ENCODE measurements at places on chromosomes 11 and 22. TPM values are rescaled to one million over a fixed set of nuclear protein-coding genes. Genes with fewer than 3 reads are reported as not detected.
A peak's percentile ranks its signal among the peaks of the same experiment; 100 is the strongest.

TESMIN gene
- total RNA-seq = 2.0 TPM

MMP8 gene
- total RNA-seq = 2.0 TPM

IGLL1 gene
- 78.6 TPM for total RNA-seq

MYOD1 gene
- 0.38 TPM for total RNA-seq

UBQLN3 gene
- total RNA-seq = under 0.01 TPM

MS4A10 gene
- under 0.01 TPM for total RNA-seq

DNA sequence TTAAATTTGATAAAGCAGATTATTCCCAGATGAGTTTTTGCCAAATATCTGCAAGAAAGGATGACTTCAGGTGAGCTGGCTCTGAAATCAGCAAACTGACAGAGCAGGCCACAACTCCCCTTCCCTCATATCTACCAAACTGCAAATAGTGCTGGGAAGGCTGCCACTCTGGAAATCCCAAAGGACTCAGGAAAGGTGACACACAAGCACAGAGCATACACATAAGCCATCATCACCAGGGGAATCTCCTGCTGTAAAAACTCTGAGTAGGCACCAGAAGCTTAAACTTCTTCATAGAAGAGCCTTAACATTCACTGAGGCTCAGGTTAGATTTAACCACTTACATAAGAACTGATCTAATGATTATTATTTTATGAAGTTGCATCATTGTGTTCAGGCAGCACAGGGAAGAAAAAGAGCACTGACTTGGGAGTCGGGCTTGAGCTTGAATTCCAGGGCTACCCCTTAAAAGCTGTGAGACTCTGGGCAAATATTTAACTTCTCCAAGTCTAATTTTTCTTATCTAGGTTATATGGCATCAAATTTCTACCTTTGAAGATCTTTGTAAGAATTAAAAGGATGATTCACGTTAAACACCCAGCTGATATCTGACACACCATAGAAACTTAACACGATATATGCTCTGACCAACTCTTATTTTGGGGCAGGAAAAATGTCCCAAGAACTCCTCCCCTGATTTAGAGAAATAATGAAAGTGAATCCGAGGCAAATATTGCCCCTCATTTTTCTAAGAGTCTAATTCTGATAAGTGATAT, 15.0 kb downstream of the SYTL2 start:
- no peak for DNase-seq

DNA sequence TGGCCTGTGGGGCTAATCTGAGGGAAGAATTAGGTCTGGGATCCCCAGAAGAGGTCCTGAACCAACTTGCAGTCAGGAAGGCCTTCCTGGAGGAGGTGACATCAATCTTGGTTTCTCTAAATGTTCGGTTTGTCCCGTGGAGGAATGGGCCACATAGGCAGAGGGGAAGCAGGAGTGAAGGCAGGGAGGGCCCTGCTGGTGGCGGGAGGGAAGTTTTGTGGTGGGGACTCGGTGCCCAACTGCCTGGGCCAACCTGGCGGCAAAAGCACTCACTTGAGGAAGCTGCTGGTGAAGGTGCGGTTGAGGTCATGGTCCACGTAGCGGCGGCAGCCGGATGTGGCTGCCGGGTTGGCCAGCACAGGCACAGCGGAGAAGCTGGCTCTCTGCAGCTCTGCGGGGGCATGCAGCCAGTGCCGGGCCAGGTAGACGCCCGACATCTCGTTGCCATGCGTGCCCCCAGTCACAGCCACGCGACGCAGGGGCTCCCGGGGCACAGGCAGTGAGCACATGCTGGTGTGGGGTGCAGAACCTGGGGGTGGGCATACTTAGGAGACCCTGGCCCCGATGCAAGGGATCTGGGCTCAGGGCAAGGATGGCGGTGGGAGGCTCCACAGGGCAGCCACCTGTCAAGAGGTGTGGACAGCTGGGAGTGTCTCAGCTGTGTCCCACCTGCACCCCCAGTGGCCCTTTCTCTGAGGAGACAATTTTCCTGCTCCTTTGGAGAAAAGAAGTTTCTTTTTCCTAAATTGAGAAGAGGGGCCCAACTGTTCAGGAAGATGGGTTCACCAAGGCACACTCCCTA, 3.8 kb downstream of the ACY3 start:
- no peak for DNase-seq

DNA sequence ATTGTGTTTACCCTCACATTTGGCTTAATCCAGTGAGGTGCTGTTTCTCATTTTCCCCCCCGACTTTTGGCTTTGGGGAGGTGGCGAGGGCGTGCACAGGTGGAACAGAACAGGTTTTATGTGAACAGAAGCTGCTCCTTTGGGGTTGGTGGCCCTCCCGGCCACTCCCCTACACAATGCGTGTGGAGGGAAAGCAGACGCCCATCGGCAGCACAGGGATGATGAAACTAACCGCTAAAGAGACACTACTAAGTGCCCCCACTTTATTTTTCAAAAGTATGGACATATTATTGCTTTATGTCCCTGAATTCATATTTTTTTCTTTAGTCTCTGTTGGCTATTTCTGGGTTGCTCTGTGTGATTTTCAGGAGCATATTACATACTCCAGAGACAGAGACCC, 160.9 kb downstream of the ENTHD1 start:
- DNase-seq = no peak

DNA sequence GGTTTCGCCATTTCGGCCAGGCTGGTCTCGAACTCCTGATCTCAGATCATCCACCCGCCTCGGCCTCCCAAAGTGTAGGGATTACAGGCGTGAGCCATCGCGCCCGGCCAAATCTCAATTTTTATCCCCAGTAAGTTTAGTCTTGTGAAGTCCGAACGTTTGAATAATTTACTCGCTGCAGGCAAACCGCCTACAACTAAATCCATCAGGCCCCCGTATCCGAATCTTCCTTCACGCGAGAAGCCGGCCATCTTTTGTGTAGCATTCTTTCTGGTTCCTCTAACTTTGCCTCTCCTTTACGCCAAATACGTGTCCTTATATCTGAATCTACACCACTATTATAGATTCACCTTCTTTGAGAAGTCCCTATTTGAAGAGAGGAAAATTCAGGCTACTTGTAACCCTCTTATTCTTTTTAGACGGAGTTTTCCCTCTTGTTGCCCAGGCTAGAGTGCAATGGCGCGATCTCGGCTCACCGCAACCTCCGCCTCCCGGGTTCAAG, 581 bp upstream of the EIF3L start:
- peak; percentile 55 for DNase-seq

DNA sequence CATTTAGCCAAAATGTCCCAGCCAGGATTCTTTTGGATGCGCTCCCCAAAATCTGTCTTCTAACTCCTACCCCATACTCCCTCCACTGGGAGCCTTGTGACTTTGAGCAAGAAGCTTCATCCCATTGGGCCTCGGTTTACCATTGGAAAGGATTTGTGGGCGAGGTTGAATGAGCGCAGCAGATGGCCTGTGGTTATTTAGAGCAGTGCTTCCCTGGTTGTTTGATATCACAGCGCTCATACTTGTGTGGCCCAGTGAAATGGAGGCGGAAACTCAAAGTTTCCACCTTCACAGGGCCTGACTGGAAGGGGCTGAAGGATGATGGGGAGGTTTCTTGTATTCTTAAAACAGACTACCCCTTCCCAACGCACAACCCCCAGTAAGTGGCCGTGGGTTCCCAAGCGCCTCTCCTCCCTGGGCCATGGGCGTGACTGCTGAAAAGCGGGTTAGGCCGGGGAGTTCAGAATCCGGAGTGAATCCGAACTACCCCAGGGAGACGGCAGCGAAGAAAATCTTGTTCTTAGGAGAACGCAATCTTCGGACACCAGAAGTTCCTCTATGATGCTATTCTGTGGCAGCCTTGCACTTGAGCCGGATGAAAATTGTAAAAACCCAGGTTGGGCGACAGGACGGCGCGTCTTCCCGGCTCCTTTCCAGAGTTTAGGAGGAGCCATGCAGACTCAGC, 1.2 kb upstream of the ATF4 start:
- DNase-seq = no peak

GRCh38 chr22:44926124-44926475, 83.7 kb downstream of the PHF21B start:
- no peak for DNase-seq

DNA sequence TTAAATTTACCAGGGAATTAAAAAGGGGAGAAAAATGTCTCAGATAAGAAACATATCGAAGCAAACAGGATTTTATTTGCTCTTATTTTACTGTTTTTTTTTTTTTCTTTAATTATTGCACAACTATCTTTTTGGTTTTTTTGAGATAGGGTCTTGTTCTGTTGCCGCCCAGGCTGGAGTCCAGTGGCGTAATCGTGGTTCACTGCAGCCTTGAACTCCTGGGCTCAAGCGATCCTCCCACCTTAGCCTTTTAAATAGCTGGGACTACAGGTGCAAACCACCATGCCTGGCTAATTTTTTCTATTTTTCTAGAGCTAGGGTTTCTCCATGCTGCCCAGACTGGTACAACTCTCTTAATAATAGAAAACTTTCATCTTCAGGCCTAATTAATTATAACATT, 32.5 kb downstream of the DRG1 start:
- DNase-seq = no peak

Data from thymus (tissue), 14 donors.